Activated CD4-positive, alpha-beta T cell treated with anti-CD3 and anti-CD28 coated beads for 24 hours (primary cell): ENCODE measurements at places on chromosomes 4 and X.

DNA sequence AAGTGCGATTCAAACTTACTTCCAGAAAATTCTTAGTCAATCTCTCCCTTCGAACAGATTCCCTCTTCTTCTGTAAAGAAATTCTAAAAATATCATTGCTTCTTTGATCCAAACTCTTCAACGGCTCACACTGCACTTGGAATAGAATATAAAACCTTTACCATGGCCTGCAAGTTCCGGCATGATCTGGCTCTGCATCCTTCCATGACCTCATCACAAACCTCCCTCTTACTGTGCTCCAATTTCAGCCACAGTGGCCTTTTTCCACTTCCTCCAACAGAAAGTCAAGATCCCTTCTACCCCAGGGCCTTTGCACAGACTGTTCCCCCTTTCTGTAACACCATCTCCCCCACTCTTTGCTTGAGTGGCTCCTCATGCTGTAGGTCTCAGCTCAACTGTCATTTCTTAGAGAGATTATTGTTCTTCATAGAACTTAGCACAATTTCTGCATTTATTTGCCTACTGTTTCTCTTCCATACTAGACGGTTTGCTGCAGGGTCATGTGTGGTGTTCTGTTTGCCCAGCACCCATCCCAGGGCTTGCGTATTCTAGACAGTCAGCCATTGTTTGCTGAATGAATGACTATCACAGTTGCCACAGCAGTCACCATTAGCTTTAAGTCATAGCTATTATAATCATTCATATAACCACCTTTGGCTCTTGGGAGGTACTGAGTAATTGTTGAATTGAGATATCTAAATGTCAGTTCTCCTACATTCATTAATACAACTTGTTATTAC is 1.9 kb upstream of the STOX2 start:
- no peak for DNase-seq

DNA sequence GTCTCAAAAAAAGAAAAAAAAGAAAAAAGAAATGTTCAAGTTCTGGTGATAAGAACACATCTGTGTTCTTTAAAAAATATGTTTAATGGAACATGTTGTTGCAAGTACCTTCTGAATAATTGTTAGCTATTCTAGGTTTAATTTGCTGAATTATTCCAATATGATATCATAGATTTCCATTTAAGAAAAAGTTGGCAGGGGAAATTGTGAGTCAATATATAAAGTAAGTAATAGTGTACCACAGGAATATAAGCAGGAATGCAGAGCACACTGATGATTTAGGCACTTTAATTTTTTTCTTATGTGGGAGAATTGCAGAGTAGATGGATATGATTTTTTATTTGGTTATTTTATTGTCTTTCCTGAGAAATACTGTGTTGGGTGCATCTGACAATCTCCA is 190.7 kb downstream of the RPA4 start:
- DNase-seq: no peak

DNA sequence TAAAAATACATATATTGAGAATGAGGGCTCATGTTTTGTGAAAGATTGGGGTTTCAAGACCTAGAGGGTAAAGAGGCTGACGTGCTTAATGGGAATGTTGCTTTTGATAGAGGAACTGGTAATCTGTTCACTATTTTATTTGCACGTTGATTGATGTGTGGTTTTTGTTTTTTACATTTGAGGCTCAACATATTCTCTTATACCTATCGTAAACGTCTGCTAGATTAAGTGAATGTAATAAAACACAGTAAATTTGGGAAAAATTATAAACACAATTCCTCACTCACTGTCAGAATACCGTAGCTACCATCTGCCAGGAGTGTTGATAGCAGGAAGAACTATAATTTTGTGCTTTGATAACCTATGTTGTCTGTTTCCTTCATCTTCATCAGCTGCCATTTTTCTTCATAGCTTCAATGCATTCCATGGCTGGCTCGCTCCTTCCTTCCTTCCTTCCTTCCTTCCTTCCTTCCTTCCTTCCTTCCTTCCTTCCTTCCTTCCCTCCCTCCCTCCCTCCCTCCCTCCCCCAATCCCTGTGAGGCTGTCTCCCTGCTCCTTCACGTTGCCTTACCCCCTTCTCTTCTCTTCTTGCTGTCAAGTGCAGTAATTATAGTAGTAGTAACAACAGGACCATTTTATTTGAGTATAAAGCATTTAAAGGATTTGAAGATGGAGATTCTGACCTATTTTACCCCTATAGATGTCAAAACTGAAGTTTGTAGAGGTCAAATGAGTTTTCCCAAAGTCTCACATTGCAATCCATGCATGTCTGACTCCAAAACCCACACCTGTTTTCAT is 20.3 kb downstream of the KIT start:
- no peak for DNase-seq

DNA sequence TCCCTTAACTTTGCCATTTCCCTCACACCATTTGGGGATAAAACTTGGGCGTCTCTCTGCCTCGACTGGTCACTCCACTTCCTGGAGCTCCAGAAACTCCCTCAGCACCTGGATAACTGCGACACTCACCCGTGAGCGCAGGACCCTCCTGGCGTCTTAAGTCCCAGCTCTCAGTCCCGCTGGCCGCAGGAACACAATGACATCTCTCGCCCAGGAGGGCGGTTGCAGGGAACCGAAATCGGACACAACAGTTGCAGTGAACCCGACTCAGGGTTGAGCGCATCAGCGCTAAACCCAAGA is 370.9 kb upstream of the SMIM31 start:
- DNase-seq: no peak

DNA sequence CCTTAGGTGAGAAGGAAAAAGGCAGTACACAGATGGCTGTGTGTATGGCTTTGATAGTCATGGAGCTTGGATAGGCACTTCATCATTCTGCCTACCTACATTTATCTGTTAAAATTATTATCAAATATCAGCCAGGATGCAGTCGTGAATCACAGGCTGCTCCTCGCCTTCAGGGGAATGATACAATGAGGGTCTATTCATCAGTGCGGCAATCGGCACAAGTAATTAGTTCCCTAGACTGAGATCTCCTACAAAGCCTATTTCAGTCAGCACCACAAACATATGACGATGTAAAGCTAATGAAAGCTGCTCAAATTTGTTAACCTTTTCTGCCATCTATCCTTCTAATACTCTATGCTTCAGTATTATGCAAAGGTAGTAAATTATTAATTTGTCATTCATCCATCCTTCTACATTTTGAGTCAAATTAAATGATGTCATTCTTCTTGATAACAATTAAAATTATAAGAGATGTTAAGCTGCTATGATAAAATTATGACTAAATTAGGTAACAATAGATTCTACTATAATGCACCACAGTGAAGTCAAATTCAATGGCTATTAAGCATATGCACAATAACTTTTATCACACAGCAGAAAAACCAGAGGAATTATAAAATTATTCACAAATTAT is 19.0 kb downstream of the MAB21L2 start:
- DNase-seq: no peak
